IPS DF 6.9 (cell line): ENCODE measurements at places on chromosomes 16 and 17.

GRCh38 chr16:85908889-85909589 is 10.1 kb downstream of the IRF8 start:
- H3K27ac ChIP-seq = no peak overlapping the region
- no peaks in the 10 kb centered on the region for H3K27me3 ChIP-seq
- no peak overlapping the region for H3K4me3 ChIP-seq
- DNase-seq = no peak
- H3K4me1 ChIP-seq = no peaks in the 10 kb centered on the region; the same call in 1 of the 2 replicates

DNA sequence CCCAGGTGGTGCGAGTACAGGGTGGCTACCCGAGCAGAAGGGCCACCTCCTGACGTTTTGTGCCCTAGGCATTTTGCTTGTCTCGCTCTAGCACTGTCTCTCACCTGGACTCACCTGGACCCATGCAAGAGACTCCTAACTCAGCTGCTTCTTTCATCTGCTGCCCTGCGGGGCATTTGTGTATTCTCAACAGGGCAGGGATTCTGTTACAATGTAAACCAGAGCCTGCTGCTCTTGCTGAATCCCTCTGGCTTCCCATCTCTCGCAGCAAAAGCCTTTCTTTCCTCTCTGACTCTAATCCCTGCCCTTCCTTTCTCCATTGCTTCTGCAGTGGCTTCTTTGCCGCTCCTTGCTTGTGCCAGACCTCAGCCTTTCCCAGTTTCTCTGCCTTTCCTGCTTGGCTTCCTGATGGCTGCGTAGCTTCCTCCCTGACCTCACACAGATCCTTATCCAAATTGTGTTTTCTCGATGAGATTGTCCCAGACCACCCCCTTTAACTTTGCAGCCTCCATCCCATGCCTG is 10.2 kb downstream of the ARSG start:
- H3K27me3 ChIP-seq = no peaks in the 10 kb centered on the region
- H3K4me1 ChIP-seq = peaks cover 3% of the 10 kb centered on the region
- no peak overlapping the region for H3K27ac ChIP-seq
- DNase-seq = no peak
- H3K4me3 ChIP-seq = no peak overlapping the region

GRCh38 chr17:81254955-81255717 is 16.0 kb downstream of the NDUFAF8 start:
- H3K27ac ChIP-seq = no peak overlapping the region
- H3K36me3 ChIP-seq = peaks cover 8% of the 10 kb centered on the region; the same call in 1 of the 2 replicates
- no peak for DNase-seq
- H3K4me3 ChIP-seq = no peak overlapping the region
- no peaks in the 10 kb centered on the region for H3K27me3 ChIP-seq

- H3K4me1 ChIP-seq = no peaks in the 10 kb centered on the region
- no peak overlapping the region for H3K4me3 ChIP-seq
- H3K27me3 ChIP-seq = no peaks in the 10 kb centered on the region
Measured at GRCh38 chr16:63092736-63093135, 1056.5 kb upstream of the CDH8 start.

DNA sequence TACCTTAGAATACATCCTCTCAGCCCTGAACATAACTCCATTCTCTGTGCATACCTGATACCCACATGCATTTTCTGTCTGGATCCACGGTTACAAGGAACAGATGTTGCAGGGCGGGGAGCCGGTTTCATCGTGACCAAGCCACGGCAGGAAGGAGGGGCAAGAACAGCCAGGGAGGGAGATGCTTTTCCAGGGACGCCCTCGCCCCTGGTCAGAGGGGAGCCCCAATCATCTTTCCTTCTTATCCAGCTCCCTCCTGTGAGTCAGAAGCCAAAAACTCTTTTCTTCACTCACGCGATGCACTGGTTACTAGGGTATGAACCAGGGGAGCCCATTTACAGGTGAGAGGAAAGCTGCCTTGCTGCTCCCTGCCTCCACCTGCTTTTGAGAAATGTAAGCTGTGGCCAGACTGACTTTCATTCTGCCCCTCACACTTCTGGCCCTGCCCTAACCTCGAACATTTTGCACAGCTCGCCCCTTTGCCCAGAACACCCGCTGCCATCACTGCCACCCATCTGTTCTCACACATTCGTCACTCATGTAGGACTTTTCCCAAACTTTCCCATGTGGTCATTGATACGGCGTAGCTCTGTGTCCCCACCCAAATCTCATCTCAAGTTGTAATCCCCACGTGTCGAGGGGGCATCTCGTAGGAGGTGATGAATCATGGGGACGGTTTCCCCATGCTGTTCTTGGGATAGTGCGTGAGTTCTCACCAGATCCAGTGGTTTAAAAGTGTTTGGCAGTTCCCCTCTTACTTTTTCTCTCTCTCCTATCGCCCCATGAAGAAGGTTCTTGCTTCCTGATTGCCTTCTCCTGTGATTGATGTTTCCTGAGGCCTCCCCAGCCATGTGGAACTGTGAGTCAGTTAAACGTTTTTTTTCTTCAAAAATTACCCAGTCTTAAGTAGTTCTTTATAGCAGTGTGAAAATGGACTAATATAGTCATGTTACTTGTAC is 20.5 kb downstream of the FOXL1 start:
- no peak overlapping the region for H3K4me3 ChIP-seq
- H3K27me3 ChIP-seq = no peaks in the 10 kb centered on the region
- H3K36me3 ChIP-seq = no peaks in the 10 kb centered on the region
- no peak overlapping the region for H3K27ac ChIP-seq

GRCh38 chr17:34720760-34721159 is 141.4 kb downstream of the TMEM132E start:
- H3K4me3 ChIP-seq = no peak overlapping the region
- no peaks in the 10 kb centered on the region for H3K36me3 ChIP-seq
- DNase-seq = no peak
- H3K27ac ChIP-seq = no peak overlapping the region
- H3K4me1 ChIP-seq = no peaks in the 10 kb centered on the region
- H3K27me3 ChIP-seq = no peaks in the 10 kb centered on the region

- H3K27me3 ChIP-seq = no peaks in the 10 kb centered on the region
- no peak for DNase-seq
- H3K27ac ChIP-seq = no peak overlapping the region
- H3K4me1 ChIP-seq = 0 out of 2 replicates have a peak, but pooled peaks cover 2% of the 10 kb centered on the region
- no peak overlapping the region for H3K4me3 ChIP-seq
Measured at GRCh38 chr17:50163843-50164696, 1.7 kb upstream of the SGCA start.

DNA sequence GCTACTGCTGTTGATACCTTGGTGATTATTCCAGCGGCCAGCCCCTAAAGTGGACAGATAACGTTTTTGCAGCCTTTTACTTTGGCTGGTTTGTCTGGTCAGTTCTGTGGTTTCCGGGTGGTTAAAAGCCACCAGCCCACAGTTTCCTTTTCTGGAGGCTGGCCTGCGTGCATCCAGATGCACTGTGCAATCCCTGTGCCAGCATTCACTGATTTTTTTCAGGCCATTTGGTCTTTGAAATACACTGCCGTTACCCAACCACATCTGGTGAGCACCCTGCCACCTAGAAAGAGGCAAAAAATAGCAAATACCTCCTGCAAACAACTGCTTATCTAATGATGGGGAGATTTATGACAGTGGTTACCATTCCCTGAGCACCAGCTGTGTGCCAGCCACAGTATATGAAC is 797 bp downstream of the NUDT7 start:
- H3K27ac ChIP-seq = no peak overlapping the region
- DNase-seq = no peak
- no peaks in the 10 kb centered on the region for H3K27me3 ChIP-seq
- peaks cover 2% of the 10 kb centered on the region; the same call in 1 of the 2 replicates for H3K4me1 ChIP-seq
- no peaks in the 10 kb centered on the region for H3K36me3 ChIP-seq

- no peaks in the 10 kb centered on the region for H3K27me3 ChIP-seq
- H3K36me3 ChIP-seq = no peaks in the 10 kb centered on the region
Measured at GRCh38 chr16:49484451-49484849, 110.8 kb downstream of the C16orf78 start.

DNA sequence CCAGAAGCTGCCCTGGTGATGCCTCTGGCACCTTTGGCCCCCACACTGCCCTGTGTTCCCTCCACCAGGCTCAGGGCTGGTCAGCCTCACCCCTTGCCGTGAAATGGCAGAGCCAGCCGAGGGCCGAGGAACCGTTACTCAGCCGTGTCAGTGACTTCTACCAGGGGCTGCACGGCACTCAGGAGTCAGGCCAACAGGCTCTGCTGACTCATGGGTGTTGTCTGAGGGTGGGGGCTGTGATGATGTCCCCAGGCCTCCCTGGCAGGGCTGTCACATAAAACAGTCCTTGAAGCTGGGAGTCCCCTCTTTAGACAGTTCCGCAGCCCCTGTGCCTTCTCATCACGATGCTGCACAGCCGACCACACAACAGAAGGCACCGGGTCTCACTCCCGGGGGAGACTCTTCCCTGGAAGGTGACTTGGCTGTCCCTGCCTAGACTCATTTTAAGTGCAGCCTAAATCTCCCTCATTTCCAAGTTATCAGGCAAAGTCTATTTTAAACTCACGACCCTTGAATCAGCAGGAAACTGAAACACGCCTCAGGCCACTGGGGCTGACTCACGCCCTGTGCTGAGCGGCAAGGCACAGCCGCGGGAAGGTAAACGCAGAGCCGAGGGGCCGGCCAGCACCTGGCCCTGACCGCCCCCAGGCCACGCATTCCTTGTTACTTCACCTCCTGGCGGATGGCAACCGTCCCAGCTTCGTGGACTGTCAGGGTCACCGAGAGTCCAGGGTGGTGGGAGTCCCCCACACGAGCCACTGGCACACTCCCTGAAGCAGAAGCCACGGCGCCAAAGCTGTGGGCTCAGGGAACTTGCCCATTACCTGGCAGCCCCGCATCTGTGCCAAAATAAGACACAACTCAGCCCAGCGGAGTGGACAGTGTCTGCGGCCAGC is 102.6 kb downstream of the ZNF778 start:
- H3K27ac ChIP-seq = no peak overlapping the region
- no peaks in the 10 kb centered on the region for H3K27me3 ChIP-seq
- no peak overlapping the region for H3K4me3 ChIP-seq
- H3K36me3 ChIP-seq = no peaks in the 10 kb centered on the region; the same call in 1 of the 2 replicates

DNA sequence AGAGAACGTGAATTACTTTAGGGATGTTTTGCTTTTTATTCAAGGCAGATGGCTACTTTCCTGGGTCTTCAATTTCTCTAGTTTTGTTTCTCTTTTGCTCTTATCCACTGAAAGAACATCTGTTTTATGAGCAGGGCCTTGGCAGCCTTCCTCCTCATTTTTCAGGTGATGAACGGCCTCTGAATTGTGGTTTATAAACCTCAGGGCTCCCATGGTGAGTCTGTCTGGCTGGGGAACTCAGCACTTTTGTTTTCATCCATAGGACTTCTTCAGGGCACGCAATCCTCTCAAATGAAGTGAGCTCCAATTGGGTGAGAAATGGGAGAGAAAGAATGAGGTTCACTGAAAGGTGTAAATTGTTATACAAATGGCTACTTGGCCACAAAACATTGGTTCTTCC is 186.4 kb upstream of the ERCC4 start:
- H3K27ac ChIP-seq = no peak overlapping the region
- no peak overlapping the region for H3K4me3 ChIP-seq
- H3K4me1 ChIP-seq = no peaks in the 10 kb centered on the region
- no peaks in the 10 kb centered on the region for H3K36me3 ChIP-seq
- no peaks in the 10 kb centered on the region for H3K27me3 ChIP-seq

GRCh38 chr16:55534756-55535155 is 25.9 kb downstream of the LPCAT2 start:
- DNase-seq = no peak
- H3K4me3 ChIP-seq = no peak overlapping the region
- H3K27me3 ChIP-seq = no peaks in the 10 kb centered on the region
- no peaks in the 10 kb centered on the region for H3K36me3 ChIP-seq
- no peaks in the 10 kb centered on the region for H3K4me1 ChIP-seq
- no peak overlapping the region for H3K27ac ChIP-seq

GRCh38 chr17:43341715-43342588 is 56.8 kb upstream of the ARL4D start:
- no peaks in the 10 kb centered on the region; the same call in 1 of the 2 replicates for H3K27me3 ChIP-seq
- no peak overlapping the region for H3K4me3 ChIP-seq

- no peaks in the 10 kb centered on the region for H3K4me1 ChIP-seq
- no peak overlapping the region for H3K27ac ChIP-seq
- DNase-seq = no peak
- no peak overlapping the region for H3K4me3 ChIP-seq
- peaks cover 4% of the 10 kb centered on the region; the same call in 1 of the 2 replicates for H3K27me3 ChIP-seq
Measured at GRCh38 chr17:48043176-48043575, 5.0 kb upstream of the NFE2L1 start.
